ENCODE measurements at places on chromosomes 5 and 9. TPM values are rescaled to one million over a fixed set of nuclear protein-coding genes. Genes with fewer than 3 reads are reported as not detected.

The GPR150 gene
- polyA plus RNA-seq: not detected

The OSMR gene
- 3.1 TPM for polyA plus RNA-seq

The LCN12 gene
- not detected for polyA plus RNA-seq

The LCN1 gene
- polyA plus RNA-seq: not detected

The ZNF354B gene
- polyA plus RNA-seq: 2.0 TPM

The DPYSL3 gene
- 5.2 TPM for polyA plus RNA-seq

The AIF1L gene
- 2.6 TPM for polyA plus RNA-seq

The PCDHA8 gene
- not detected for polyA plus RNA-seq

The PCDHGA1 gene
- polyA plus RNA-seq: 0.69 TPM

The CARTPT gene
- polyA plus RNA-seq: not detected

The PAIP1 gene
- 75.3 TPM for polyA plus RNA-seq

The PCA3 gene
- 3.6 TPM for polyA plus RNA-seq

The FAM78A gene
- polyA plus RNA-seq: 0.24 TPM

The DPM2 gene
- polyA plus RNA-seq: 13.0 TPM

The PCDHB4 gene
- 16.8 TPM for polyA plus RNA-seq

The CD14 gene
- 3.2 TPM for polyA plus RNA-seq

Data from Purkinje cell (primary cell).